ENCODE measurements at places on chromosomes 5 and 9.
A peak's percentile ranks its signal among the peaks of the same experiment; 100 is the strongest.

DNA sequence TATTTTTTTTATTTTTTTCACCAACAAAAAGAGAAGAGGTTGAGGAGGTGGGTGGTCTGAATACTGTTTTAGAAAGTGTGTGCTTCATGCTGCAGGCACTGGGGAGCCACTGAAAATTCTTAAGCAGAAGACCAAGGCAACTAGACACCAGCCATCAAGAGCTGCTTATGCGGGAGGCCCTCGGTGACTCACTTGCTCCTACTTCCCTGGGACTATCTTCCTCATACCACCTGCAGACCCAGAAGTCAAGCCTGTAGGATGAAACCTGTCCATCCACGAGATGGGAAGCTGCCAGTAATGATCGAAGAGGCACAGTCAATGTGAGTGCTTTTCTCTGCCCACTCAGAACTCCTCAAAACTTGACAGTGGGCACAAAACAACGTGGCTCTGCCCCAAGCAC is 125.8 kb upstream of the SLC44A1 start:
- no peak for DNase-seq

DNA sequence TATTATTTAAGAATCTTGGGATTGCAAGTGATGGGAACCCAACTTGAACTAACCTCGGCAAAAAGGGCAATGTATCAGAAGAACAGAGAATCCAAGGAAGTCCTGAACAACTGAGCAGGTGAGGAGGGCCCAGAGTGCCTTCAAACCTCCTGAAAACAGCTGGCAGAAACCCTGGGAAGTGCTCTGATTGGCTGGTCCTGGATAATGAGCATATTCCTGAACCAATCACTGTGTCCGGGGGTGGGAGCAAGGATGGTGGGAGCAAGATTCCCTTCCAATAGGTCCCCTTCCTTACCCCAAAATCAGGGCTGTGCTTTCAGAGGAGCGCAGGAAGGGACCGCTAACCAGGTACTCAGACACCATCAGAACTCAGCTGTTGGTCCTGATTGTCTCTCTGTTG is 31.9 kb upstream of the TBC1D2 start:
- no peak for DNase-seq

GRCh38 chr9:6024035-6024554 is 8.7 kb upstream of the RANBP6 start:
- peak; percentile 33 for DNase-seq

DNA sequence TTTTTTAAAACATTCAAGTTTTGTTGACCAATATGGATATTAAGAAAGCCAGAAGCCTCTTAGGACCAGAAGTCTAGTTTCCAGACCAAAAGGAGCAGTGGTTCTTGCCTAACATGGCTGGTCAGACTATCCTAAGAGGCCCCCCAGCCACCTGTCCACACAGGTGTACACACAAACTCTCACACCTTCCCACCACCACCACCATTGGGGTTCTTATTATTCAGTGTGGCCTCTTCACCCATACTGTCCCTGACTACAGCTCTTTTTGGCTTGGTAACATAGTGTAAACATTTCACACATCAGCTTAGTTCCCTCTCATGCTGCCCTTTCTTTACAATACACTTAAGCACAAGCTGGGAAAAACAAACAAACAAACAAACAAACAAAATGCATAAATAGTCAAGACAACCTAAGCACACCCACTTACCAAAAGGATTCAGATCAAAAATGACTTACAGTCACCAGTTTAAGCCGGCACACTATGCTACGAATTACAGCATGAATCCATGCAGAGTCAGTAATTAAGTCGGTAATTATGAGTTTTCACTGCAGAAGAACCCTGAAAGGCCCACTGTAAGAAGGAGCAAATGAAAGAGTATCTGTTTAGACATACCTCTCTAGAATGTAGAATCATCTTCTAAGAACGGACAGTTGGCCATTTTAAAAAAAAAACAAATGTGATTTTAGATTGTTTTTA is 9.5 kb downstream of the LHFPL2 start:
- no peak for DNase-seq

DNA sequence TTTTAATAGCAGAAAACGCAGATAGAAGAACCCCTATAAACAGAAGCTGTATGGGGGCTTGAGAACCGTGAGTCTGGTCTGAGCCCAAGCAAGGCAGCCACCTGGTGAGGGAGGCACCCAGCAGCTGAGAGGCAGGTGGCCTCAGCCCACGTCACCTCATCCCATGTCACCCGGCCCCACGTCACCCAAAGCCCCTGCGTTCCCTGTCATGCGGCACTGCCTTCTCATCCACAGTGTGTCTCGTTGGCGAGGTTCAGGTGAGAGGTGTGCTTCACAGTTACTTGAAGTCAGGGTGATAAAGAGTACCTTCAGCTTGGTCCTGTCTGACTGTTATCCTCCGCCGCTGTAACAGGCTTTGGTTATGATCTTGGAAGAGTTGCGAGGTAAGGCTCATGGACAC is 80.6 kb upstream of the IRX4 start:
- no peak for DNase-seq

- peak; percentile 43 for DNase-seq
Observed at GRCh38 chr9:114906922-114907571, 23.3 kb downstream of the TNFSF8 start.

- DNase-seq: no peak
Observed at GRCh38 chr5:92887254-92887653, 693.8 kb downstream of the NR2F1-AS1 start.

- DNase-seq: peak; percentile 2
Observed at GRCh38 chr9:70902171-70902570, 219.2 kb downstream of the TRPM3 start.

- DNase-seq: peak; percentile 72
Observed at GRCh38 chr9:109013679-109014607, 644 bp upstream of the CTNNAL1 start.

- peak; percentile 55 for DNase-seq
Observed at GRCh38 chr9:125663127-125663526, 43.9 kb downstream of the MAPKAP1 start.

DNA sequence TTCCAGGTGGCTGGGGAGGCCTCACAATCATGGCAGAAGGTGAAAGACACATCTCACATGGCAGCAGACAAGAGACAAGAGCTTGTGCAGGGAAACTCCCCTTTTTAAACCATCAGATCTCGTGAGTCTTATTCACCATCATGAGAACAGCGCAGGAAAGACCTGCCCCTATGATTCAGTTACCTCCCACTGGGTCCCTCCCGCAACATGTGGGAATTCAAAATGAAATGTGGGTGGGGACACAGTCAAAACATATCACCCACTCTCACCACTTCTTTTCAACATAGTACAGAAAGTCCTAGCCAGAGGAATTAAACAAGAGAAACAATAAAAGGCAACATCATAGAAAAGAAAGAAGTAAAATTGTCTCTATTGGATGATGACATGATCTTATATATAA is 223.4 kb upstream of the SLC24A2 start:
- DNase-seq: no peak

GRCh38 chr5:68170826-68171558 is 44.6 kb upstream of the PIK3R1 start:
- DNase-seq: no peak

- no peak for DNase-seq
Observed at GRCh38 chr9:18017136-18017535, 438.3 kb downstream of the SH3GL2 start.

DNA sequence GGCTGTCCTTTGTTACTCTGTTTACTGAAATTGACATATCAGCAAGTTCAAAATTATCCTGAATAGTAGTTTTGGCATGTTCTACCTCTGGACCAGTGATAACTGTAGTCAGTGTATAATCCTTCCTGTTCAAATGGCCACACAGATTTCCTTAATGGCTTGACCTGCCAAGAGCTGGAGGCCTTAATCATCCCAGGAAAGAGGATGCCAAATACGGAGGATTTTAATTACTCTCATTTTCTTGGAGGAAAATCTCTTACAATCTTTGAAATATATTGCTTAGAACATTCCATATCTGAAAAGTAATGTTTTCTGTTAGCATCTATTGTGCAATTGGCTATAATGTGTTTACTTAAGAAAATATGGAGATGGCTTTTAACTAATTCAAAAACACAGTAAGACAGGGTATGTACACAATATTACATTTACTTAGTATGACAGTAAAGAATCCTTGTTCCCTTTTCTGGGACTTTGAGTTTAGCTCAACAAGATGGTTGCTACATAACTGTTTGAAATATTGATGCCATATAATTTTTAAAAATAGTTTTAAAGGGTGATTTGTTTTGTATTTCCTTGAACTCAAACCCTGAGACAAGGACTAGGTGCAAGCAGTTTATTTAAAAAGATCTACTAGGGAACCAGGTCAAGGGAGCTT is 68.9 kb upstream of the SELENOP start:
- DNase-seq: no peak

GRCh38 chr9:116300360-116300870 is 146.8 kb downstream of the PAPPA start:
- no peak for DNase-seq

DNA sequence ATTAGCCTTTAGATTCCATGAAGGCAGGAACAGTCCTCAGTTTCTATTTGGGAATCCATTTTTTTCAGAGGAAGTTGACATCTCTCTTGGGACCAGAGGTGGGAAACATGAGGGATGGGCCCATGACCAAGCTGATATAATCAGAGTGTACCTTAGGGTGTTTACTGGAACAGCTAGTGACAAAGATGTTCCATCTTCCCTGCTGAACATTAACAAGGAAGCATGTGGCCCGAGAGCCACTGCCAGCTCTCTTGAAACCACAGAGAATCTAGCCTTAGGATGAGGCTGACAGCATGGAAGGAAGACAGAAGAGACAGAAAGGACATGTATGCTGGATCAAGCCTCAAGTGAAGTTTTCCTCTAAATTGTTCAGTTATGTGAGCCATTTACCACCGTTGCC is 16.0 kb downstream of the AQP3 start:
- DNase-seq: no peak

DNA sequence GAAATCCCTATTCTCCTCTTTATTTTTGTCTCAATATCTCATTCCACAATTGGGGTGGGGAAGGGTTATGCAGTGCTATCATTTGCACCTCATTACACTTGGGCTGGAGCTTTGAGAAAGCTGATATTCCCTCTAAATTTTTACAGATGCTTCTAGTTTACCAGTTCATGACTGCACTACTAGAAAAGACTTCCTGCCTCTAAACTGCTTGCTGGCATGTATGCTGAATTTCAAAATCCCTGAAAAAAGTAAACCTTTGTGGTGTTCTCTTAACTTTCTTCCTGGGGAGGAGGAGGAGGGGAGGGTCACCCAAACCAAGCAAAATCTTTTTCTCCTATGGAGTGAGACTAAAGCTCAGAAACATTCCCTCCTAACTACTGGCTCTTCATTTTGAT is 45.1 kb downstream of the BNC2 start:
- DNase-seq: no peak

- no peak for DNase-seq
Observed at GRCh38 chr5:14197056-14197455, 53.9 kb downstream of the TRIO start.

DNA sequence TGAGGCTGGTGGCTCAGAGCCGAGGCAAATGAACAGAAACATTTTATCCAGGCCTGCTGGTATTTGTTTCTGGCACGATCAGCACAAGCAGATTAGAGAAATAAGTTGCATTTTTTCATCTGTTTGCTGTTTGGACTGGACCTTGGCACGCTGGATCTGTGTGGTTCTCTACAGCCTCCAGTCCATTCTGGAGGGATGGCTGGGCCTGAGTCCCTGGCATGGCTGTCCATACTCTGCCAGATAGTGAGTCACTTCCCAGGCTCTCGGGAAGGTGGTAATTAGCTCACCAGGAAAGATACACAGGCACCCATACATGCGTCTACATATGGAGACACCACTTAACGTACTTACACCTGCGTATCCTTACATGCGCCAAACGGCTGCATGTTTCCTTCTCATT is 78.6 kb downstream of the SPRY4 start:
- peak; percentile 19 for DNase-seq
